ENCODE measurements at places on chromosomes 7 and 10.

DNA sequence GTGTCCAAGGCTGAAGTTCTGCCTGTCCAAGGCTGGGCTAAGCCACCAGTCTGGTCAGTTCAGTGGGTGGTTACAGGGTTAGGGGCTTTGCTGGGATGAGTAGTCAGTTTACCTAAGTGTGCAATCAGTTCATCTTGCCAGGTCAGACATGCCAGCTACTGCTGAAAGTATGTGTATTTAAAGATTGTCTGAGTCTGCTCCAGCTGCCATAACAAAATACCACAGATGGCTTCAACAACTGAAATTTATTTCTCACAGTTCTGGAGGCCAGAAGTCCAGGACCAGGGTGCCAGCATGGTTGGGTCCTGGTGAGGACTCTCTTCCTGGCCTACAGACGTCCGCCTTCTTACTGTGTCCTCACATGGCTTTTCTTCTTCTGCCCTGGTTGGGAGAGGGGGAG, 52.4 kb upstream of the TNS3 start:
- no peak for DNase-seq

DNA sequence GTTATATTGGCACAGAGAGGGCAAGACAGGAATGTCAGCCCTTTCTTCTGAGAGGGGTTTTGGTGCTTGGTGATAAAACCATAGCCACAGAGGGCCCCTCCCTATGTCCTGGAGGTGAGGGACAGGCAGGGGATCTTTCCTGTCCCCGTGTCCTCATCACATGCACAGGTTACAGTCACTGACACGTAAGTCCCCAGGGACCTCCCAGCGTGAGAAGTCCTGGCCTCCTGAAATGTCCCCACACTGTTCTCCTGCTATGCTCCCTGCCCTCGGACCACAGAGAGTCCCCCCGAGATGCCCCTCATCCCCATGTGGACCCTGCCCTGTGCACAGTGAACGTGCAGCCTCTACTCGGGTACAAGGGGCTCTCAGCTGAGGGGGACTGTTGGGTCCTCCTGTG, 260.4 kb downstream of the ZMYND11 start:
- no peak for DNase-seq

DNA sequence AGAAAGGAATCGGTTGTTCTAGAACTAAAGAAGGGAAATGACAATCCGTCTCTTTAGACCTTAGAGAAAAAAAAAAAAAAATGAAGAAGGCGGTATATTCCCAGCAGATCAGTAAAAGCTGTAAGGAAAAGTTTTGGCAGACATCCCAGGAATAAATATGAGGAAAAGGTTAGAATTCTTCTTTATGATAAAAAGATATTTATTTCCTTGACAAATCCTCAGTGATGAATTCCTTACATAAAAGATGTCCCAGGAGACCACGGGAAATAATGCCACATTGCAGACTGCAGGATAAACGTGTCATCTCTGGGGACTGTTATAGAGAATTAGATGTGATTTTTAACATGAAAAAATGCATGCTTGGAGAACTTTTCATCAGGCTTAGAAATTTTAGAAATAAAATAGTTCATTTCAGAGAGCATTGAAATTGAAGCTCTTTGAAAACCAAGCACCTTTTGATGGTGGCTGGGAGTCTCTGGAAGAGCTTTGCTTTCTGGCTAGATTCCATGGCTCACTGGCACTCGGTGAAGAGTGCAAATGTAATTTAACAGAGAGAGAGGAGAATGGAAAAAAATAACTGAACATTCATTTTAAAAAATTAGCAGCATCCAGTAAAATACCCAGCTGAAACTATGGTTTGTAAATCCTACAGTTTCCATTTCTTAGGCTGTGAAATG, 98.2 kb downstream of the PRPF18 start:
- DNase-seq: no peak

GRCh38 chr10:34912771-34913170, 97.7 kb upstream of the PARD3 start:
- no peak for DNase-seq

DNA sequence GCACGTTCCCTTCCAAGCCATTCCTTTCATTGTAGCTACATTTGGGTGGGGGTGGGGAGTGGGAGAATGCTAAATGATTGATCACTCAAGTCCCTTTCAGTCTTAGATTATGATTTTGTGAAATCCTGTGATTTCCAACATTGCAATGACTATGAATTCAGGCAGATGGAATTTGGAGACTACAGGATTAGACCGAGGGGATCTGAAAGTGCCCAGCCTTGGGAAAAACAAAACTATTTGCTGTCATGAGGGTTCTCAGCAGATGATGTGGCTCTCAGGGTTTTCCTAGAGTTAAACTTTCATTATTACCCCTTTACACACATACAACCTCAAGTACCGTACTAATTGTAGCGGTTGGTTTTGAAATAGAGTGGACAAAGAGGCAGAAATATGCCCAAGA, 4.7 kb downstream of the MACROH2A2 start:
- no peak for DNase-seq

DNA sequence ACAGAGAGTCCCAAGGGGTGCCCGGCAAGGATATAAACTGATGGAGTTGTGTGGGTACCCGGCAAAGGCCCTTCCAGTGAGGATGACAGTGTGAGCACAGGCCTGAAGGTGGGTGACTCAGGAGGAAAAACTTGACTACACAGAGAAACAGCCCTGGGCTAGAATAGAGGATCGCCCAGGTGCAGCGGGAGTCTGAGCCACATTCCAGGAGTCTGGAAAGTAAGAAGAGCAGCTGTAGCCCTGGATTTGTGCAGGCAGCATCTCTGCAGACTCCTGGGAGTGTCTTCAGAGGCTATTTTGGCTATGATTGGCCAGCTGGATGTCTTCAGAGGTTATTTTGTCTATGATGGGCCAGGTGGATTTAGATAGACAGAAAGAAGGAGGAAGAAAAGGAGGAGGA, 367.6 kb upstream of the MKI67 start:
- DNase-seq: no peak

Data from AG04450 (cell line).